Activated CD4-positive, alpha-beta T cell treated with anti-CD3 and anti-CD28 coated beads for 24 hours (primary cell): ENCODE measurements at places on chromosomes 12 and 14.

- no peak for DNase-seq
Observed at GRCh38 chr12:106910202-106910601, 45.5 kb upstream of the TMEM263 start.

DNA sequence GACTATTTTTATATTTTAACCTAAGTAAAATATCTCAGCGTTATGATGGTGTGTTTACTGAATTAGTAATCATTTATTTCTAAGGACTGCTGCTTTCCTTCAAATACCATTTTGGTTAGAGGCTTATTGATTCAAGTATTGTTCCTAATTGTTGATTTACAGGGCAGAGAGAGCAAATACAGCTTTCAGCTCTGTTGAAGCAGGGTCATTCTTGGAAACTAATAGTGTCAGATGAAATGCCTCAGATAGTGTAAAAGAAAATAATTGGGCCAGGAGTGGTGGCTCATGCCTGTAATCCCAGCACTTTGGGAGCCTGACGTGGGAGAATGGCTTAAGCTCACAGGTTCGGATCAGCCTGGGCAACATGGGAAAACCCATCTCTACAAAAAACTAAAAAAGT is 249.3 kb downstream of the FUT8 start:
- no peak for DNase-seq

- DNase-seq: no peak
Observed at GRCh38 chr12:131090274-131091210, 136.8 kb downstream of the ADGRD1 start.

DNA sequence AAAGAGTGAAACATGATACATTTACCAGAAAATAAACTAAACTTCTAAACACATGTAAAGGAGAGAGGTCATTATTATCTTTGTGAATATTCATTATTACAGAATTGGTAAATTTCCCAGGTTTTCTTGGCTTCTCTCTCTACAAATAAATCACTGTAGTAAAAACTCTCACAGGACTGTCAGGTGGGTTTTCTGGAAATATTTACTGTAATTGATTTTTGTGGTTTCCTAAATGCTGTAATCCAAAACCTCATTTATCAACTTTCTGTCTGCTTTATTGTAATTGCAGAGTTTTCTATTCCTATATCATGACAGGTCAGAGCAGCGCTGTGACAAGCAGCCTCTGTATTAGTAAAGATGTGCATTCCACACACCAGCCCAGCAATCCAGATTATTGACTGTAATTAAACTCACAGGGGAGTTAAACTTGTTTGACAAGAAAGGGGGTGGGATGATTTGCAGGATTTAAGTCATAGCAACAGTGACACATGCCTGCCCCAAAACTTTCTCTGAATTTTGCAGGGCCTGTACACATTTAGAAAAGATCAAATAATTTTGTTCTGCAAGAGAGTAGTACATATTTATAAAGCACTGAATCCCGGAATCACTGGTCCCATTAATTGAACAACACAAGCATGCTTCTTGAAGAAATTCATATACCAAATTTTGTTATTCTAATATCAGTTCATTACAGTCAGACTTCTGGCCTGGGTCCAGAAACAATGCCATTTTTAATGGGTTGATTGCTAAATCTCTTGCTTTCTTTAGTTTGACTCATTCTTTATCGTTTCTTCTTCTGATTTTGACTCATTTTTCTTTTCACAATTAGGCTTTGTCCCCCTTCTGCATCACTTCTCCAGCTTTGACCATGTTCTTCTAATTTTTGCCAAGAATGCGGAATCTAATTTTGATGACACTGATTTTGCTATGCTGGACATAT is 42.2 kb downstream of the PTPRO start:
- no peak for DNase-seq

DNA sequence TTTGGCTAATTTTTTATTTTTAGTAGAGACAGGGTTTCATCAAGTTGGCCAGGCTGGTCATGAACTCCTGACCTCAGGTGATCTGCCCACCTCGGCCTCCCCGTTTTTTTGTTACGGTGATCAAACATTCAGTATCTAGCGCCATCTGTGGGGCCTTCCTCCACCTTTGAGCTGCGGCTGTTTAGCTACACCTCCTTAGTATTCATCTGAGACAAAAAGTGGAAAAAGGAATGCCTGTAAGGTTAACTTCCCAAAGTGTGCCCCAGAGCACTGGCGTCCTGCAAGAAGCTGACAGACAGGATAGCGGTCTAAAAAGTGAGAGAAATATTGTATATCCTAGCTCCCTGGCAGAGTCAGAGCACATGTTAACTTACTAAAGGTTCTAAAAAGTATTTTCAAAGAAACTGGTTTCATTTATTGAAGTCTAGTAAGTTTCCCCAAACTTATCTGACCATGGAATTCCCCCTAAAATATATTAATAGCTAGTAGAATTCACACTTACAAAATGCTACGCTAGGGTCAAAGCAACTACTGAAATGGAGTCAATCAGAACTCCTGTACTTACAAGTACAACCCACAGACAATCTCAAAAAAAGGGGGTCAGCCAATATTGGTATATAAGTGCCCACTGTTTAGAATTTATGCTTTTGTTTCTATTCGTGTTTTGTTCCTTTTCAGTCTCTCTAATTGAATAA is 59.1 kb downstream of the DUSP16 start:
- DNase-seq: peak; percentile 10

DNA sequence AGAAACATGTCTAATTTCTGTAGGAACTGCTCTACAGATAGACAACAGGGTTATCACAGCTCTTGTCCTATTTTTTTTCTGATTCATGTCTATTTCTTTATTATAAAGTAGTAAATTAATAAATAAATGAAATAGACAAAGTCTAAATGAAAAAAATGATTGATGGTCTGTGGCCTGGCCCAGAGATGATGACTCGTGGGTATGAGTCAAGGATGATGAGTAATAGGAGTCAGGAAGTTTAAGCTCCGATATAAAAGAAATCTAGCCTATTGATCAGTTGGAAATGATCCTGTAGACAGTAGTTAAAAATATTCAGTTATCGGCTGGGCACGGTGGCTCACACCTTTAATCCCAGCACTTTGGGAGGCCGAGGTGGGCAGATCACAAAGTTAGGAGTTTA is 90.6 kb upstream of the RTL1 start:
- no peak for DNase-seq

GRCh38 chr14:100078997-100079725 is 13.9 kb downstream of the EVL start:
- DNase-seq: no peak

DNA sequence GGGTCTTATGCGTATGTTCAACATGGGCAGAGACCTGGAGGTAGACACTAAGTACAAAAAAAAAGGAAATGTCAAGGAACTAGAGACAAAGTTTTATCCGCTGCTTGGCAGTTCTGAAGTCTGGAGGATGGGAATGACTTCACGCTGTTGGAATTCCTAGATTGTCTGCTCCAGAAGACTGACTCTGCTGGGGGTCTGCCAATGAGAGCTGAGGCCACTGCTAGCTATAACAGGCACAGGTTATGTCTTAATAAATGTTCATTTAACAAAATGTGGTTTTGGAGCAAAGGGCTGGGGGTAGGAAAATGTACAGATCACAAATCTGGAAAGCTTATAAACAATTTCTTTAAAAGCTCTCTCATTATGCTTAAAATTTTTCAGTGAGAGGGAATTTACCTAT is 5.9 kb downstream of the RNASE8 start:
- DNase-seq: no peak

- DNase-seq: no peak
Observed at GRCh38 chr12:40198601-40199000, 26.2 kb upstream of the LRRK2 start.

GRCh38 chr12:75196865-75197264 is 12.8 kb downstream of the KCNC2 start:
- no peak for DNase-seq

- no peak for DNase-seq
Observed at GRCh38 chr14:69339426-69339825, 58.7 kb downstream of the ERH start.

GRCh38 chr12:3658327-3659163 is 94.4 kb downstream of the CRACR2A start:
- no peak for DNase-seq

DNA sequence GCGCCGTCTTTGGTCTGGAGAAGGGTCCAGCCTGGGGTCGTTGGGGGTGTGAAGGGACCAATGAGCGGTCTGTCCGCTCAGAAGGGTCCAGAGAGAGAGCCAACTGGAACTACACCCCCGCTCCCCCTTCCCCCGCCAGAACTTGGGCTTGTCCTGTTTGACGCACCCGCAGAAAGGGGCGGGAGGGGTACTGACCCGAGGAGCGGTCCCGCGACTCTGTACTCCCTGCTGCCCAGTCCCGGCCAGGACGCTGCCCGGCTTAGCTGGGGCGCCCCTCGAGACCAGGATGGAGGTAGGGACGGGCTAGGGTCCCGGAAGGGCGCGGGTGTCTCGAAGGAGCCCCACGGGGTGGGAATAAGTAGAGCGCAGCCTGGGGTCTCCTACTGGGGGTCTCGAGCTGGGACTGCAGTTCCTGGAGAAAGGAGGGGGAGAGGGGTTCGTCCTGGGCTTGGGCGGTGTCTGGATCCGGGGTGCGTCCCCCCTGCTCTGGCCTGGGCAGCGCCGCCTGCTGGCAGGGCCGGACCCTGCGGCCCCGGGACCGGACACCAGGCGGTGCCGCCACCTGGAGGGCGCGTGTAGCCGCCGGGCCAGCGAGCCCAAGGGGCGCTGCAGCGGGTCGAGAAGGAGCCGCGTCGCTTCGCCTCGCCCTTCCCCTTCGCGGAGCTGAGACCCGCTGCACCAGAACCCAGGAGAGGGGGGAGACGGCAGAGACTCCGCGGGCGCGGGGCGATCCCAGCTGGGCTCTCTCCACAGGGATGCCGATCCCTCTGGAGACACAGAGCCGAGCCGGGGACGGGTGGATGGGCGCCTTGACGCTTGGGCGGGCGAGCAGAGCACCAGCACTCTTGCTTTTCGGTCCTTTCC is 3.8 kb upstream of the CACNB3 start:
- peak; percentile 68 for DNase-seq

- no peak for DNase-seq
Observed at GRCh38 chr14:28911521-28911920, 144.9 kb downstream of the FOXG1 start.

DNA sequence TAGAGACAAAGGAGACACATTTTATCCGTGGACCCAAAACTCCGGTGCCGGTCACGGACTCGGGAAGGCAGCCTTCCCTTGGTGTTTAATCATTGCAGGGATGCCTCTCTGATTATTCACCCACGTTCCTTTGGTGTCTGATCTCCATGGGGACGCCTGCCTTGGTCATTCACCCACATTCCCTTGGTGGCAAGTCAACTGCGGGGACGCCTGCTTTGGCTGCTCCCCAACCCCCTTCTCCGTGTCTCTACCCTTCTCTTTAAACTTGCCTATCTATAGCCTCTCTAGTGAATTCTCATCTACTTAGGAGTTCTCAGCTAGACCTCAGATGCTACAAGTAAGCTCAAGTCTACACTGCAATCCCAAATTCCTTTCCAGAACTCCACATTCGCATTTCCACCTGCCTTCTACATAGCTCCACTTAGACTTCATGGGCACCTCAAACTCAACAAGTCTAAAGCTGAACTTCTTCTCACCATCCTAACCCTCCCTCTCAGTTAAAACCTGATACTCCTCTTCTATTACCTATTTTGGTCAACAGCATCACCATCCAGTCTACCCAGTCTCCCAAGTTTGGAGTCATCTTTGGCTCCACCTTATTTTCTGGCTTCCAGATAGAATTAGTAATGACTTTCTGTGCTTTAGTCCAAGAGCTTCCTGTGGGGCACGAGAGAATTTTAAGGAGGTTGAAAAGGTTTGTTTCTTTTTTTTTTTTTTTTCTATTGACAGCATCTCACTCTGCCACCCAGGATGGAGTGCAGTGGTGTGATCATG is 14.4 kb downstream of the SPTLC2 start:
- DNase-seq: no peak

DNA sequence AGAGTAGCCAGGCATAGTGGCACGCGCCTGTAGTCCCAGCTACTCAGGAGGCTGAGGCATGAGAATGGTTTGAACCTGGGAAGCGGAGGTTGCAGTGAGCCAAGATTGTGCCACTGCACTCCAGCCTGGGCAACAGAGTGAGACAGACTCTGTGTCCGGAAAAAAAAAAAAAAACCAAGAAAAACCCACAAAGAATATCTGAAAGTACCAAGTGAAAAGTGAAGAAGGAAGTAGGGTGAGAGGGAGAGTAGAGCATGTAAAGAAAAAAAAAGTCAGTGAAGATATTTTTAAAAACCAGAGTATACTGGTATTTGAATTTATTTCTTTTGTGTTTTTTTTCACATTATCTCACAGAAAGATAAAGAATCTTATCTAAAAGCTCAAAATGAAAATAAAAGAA is 43.3 kb upstream of the ISM2 start:
- DNase-seq: no peak

- no peak for DNase-seq
Observed at GRCh38 chr14:64993266-64993930, 6.7 kb downstream of the FNTB start.

- peak; percentile 24 for DNase-seq
Observed at GRCh38 chr12:12474931-12475795, 87.5 kb downstream of the DUSP16 start.

DNA sequence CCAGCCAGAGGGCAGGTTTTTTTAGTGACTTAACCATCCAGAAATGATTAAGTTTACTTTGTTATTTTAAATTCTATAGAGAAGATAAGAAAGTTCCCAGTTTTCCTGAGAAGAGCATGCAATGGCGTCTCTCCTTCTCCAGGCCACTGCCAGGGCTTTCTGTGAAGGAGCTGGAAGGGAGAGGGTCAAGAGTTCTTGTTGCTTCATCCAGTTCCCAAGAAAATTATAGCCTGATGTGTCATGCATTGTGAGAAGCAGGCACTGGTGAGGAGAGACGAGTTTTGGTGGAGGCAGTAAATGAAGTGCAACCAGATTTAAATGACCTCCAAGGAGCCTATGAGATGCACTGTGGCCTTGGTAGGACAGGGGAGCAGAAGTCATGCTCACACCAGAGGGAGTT is 14.2 kb downstream of the ELK3 start:
- no peak for DNase-seq

DNA sequence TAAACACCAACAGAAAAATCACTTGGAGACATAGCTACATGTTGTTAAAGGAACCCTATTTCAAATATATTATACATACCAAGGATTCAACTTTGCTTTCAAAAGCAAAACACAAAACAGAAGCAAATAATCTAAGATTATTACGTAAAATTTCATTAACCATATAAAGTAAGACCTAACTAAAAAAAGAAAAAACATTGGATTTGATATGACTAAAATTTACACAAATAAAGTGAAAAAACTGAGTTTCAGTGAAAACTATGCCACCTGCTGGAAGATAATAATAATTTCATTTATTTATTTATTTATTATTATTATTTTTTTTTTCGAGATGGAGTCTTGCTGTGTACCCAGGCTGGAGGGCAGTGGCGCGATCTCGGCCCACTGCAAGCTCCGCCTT is 45.2 kb downstream of the WDHD1 start:
- DNase-seq: no peak

GRCh38 chr14:76638841-76639240 is 122.4 kb upstream of the VASH1 start:
- DNase-seq: no peak

DNA sequence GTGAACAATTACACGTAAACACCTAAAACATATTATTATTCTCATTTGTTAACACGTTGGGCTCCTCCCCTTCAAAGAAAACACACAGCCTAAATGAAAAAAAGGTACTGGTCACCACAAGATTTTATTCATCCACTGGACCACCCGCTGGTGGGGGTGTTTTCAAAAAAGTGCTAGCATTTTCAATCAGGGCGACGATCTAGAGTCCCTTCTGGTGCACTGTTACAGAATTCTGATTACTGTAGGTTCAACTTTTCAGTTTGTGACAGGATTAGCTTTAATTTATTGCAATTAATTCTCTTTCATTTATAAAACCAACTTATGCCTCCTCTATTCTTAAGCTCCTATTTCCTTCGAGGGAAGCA is 443 bp downstream of the MAGOHB start:
- DNase-seq: no peak

GRCh38 chr14:38040411-38040810 is 167.3 kb upstream of the SSTR1 start:
- no peak for DNase-seq
